GM23248 (cell line): ENCODE measurements at places on chromosomes 3 and 15. TPM values are rescaled to one million over a fixed set of nuclear protein-coding genes. Genes with fewer than 3 reads are reported as not detected.

NOX5 gene
- 0.11 TPM in 1 of 2 replicates, not detected in the other for total RNA-seq

TRA2B gene
- total RNA-seq, result 138 and 183 TPM in 2 replicates

MNS1 gene
- 1.4 and 2.9 TPM in 2 replicates for total RNA-seq

GP5 gene
- 0.11 TPM in 1 of 2 replicates, not detected in the other for total RNA-seq

GOLGA8J gene
- total RNA-seq, result not detected in 2 replicates

TADA3 gene
- total RNA-seq, result 131 and 135 TPM in 2 replicates

PLCH1 gene
- under 0.01 TPM in 1 of 2 replicates, not detected in the other for total RNA-seq

IQCF5 gene
- total RNA-seq, result not detected in 2 replicates

PRRT3 gene
- 2.9 and 7.5 TPM in 2 replicates for total RNA-seq

KBTBD8 gene
- total RNA-seq, result 0.76 and 0.86 TPM in 2 replicates

NR1I2 gene
- not detected in 2 replicates for total RNA-seq

CPN2 gene
- total RNA-seq, result not detected in 2 replicates

STAB1 gene
- total RNA-seq, result under 0.01 TPM in 1 of 2 replicates, not detected in the other

GOLGA8S gene
- total RNA-seq, result 0.11 and 0.13 TPM in 2 replicates

DUOX2 gene
- total RNA-seq, result not detected in 2 replicates

BNC1 gene
- total RNA-seq, result 7.5 and 8.7 TPM in 2 replicates

TXNRD3 gene
- total RNA-seq, result 15.9 and 16.2 TPM in 2 replicates

SNAPC5 gene
- total RNA-seq, result 5.3 and 17.6 TPM in 2 replicates

KIF7 gene
- 25.4 and 30.0 TPM in 2 replicates for total RNA-seq

FETUB gene
- total RNA-seq, result not detected in 2 replicates

ANKRD63 gene
- not detected in 2 replicates for total RNA-seq

CCDC51 gene
- 10.1 and 10.6 TPM in 2 replicates for total RNA-seq

UTS2B gene
- under 0.01 and 0.22 TPM in 2 replicates for total RNA-seq

WDR93 gene
- not detected in 2 replicates for total RNA-seq

STX19 gene
- total RNA-seq, result not detected in 2 replicates

ZNF620 gene
- total RNA-seq, result 0.32 and 0.63 TPM in 2 replicates

EFHB gene
- total RNA-seq, result 0.13 and 2.9 TPM in 2 replicates

FRMD4B gene
- total RNA-seq, result not detected in 2 replicates

DAZL gene
- total RNA-seq, result not detected in 2 replicates

RAB8B gene
- total RNA-seq, result 54.3 and 54.6 TPM in 2 replicates

C3orf22 gene
- not detected in 2 replicates for total RNA-seq

CYP8B1 gene
- not detected in 2 replicates for total RNA-seq

MAGI1 gene
- total RNA-seq, result 13.8 and 34.1 TPM in 2 replicates

EHD4 gene
- total RNA-seq, result 15.9 and 17.7 TPM in 2 replicates

CCR8 gene
- not detected in 2 replicates for total RNA-seq

SPESP1 gene
- total RNA-seq, result 0.51 and 3.4 TPM in 2 replicates
